ENCODE measurements at places on chromosomes 6 and 20.

- no peak for DNase-seq
Measured at GRCh38 chr20:23386304-23387117, 24.5 kb downstream of the GZF1 start.

- no peak for DNase-seq
Measured at GRCh38 chr6:144969602-144970272, 684.6 kb downstream of the UTRN start.

- DNase-seq: no peak
Measured at GRCh38 chr6:137756788-137757187, 110.3 kb upstream of the TNFAIP3 start.

- no peak for DNase-seq
Measured at GRCh38 chr20:41054847-41055230, 26.2 kb downstream of the TOP1 start.

Measured in GM23248 (cell line).